T-helper 2 cell treated with Interferon-gamma antibody and Interleukin-4, amounts not matched to agents 100 ng/mL and 5 ng/mL, for 36 hours (primary cell): ENCODE measurements at places on chromosomes 5 and 9. TPM values are rescaled to one million over a fixed set of nuclear protein-coding genes. Genes with fewer than 3 reads are reported as not detected.

The PCDHB14 gene
- total RNA-seq, result not detected in 2 replicates

The SLC36A2 gene
- total RNA-seq, result not detected in 2 replicates

The SLC34A3 gene
- not detected in 2 replicates for total RNA-seq

The DMGDH gene
- total RNA-seq, result 1.0 TPM in 1 of 2 replicates, not detected in the other

The PCDHB9 gene
- total RNA-seq, result not detected in 2 replicates

The ADAMTS6 gene
- 2.0 TPM in 2 replicates for total RNA-seq

The ST8SIA4 gene
- 73.8 and 77.2 TPM in 2 replicates for total RNA-seq

The SLC34A1 gene
- 0.07 and 0.11 TPM in 2 replicates for total RNA-seq

The JAKMIP2 gene
- 7.6 and 9.5 TPM in 2 replicates for total RNA-seq

The IL17B gene
- not detected in 2 replicates for total RNA-seq

The FBXL7 gene
- total RNA-seq, result not detected in 2 replicates
